ENCODE measurements at places on chromosomes 13 and 19.

DNA sequence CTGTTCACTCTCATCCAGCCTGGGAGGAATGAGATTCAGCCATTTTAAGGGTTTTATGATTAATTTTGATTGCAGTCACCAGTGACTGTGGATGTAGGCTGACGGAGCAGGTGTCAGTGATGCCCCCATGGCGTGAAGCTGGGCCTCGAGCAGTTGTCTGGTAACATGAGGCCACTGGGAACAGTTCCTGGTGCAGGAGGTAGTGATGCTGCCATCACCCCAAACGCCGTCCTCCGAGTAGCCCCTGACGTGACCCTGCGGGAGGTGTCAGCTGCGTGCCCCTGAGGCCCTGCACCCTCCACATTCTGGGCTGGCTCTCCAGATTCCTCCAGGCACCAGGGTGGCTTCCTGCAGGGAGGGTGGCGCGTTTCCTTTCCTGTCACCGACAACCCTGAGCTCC is 277.2 kb downstream of the TEX29 start:
- no peak for DNase-seq

GRCh38 chr19:2421581-2422306 is 5.6 kb downstream of the TIMM13 start:
- no peak for DNase-seq

DNA sequence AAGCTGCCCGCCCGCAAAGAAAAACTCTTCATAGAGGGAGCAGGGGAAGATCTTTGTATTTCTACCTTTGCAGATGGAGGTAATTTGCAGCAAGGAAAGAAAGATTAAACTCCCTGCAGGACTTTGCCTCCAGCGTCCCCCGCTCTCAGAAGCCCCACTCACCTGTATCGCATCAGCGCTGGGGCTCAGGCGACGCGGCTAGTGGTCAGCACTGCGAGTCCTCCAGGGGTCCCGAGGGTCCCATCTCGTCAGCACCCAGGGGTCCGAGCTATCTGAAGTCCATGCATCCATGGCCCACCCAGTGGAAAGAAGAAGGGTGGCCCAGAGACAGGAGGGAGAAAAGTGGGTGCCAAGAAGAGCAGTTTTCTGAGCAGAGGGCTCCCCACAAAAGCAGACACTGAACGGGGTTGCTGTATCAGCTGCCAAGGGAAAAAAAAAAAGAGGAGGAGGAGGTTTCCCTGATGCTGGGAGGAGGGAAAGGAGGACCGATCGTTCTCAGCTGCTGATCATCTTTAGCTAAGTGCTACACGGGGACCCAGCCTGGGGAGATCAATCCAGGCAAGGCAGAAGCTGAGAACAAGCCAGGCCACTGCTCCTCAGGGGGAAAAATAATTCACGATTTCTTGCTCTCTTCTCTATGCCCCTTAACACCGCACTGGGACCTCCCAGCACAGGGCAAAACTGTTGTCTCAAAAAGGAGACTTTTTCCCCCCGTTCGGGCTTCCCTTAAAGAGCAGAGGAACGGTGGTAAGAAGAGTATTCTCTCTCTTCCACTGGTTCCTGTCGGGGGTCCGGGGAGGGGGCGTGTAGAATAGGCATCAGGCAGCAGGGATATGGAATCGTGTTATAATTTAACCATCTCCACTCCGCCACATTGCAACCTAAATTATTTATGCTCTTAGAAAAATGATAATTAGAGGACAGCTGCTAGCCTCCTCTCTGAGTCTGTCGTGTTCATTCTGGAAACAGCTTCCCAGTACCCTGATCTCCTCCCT is 117.7 kb upstream of the CACNA1A start:
- no peak for DNase-seq

DNA sequence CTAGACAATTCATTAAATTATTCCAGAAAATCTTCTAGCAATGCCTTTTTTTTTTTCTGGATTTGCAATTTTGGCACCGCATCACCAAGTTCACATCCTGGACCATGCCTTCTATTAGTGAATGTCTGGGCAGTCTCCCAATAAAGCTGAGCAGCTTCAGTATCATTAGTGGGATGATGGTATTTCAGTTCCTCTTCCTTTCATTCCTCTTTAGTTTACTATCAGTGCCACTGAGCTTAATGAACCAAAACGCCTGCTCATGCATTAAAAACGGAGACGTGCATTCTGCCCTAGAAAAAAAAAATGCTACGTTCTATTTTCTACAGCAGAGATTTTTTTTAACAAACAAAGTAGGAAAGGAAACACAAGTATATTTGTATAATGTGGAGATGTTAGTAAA is 343.0 kb downstream of the PCDH9 start:
- DNase-seq: no peak

DNA sequence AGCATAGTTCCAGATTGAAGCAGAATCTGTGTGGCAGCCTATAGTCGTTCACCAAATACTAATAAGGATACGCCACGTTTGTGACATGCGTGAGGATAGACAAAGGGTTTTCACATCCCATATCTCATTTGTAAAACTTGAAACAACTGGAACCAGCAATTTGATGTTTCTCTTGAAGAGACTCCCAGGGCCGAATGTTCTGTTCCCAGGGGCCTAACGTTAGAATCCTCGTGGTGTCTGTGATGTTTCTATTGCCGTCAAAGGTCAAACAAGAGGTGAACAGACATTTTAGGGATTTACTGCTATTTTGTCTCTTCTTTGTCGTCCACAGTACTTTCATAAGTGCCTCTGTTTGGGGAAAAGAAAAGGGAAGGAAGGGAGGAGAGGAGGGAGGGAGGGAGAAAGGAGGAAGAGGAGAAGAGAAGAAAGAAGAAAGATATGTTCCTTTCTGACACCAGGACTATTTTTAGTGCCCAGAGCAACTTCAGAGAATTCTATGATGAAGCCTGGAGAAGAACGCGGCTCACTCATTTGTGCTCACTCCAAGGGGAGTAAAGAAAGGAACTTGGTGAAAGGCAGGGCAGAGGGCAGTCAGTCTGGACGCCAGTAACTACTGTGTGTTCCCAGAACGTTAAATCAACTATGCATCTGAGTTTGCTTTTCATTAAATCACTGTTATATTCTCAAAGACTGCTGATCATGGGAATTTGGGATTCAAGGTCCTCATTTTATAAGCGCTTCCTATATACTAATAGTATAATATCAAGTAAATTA is 154.5 kb downstream of the DCT start:
- no peak for DNase-seq

DNA sequence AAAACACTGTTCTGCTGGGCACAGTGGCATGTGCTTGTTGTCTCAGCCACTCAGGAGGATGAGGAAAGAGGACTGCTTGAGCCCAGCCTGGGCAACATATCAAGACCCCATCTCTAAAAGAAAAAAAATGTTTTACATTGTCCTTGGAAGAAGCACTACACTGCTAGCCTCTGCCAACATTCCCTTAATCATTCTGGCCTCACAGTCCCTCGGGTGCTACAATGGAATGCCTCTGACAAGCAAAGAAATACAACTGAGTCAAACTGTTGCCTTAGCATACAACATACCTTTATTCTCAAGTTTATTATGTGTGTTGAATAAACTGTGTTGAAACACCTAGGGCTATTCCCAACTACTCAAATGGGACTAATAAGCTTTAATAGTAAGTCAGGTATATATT is 56.1 kb downstream of the PSPC1 start:
- DNase-seq: no peak

GRCh38 chr19:41175801-41176777 is 16.9 kb upstream of the CYP2S1 start:
- no peak for DNase-seq

GRCh38 chr19:17264641-17264979 is at the start of gene USHBP1:
USHBP1 (minus strand) TSS chr19:17264745; CDS start chr19:17264299, 446 bp downstream.
- no peak for DNase-seq

- no peak for DNase-seq
These were observed 184.6 kb upstream of the SOX1 start for GRCh38 chr13:111882351-111882750.

DNA sequence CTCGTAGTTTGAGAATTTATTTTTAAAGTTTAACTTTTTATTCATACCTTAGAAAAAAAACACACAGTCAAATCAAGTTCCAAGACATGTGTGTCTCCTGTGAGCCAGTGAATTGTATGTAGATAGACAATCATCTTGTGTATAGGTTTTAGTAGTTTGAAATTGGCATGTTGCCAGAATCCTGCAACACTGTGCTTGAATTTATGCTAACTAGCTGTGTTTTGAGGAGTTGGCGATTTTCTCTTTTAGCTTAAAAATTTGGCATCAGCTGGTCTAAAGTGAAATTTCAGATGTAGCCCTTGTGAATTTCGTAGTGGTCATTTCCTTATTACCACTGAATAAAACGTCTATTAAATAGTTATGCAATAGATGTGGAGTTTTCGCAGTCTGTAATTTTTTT is 213.2 kb downstream of the ATP8A2 start:
- DNase-seq: no peak

- DNase-seq: no peak
These were observed 22.1 kb downstream of the SIGLEC7 start for GRCh38 chr19:51164215-51164614.

DNA sequence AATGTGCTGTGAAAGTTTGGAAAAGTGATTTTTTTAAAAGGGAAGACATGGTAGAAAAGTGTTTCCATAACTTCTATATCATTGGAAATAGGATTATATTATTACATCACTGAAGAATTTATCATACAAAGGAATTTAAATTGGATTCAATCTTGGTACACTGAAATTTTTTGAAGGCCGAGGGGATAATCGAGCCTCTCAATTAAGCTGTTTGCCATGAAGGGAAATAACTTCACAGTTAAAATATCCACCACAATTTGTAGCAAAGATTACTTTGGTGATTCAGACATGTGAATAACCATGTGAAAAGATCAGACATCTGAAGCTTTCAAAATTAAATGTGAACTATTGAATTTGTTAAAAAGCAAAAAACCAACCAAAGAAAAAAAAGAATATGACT is 215.3 kb downstream of the KLF5 start:
- no peak for DNase-seq

- DNase-seq: no peak
These were observed 35.1 kb downstream of the ELF1 start for GRCh38 chr13:40983725-40984667.

GRCh38 chr13:43773602-43774001 is 13.2 kb downstream of the ENOX1 start:
- no peak for DNase-seq

DNA sequence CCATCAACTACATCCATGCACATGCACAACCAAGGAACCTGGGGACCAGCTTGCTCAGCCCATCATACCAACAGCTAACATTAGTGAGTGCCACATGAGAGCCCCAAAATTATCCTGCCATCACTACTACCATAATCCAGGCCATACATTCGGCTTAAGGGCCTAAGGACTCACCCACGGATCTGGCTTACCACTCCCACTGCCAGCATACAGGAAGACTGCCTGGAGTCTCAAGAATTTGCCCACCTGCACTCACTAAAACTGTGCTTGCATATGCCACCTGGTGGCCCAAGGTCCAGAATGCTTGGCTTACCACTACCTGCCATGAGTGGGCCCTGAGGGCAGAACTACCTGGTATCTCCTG is 1562.9 kb upstream of the PRR20A start:
- DNase-seq: no peak

- DNase-seq: no peak
These were observed 12.1 kb downstream of the SLC25A15 start for GRCh38 chr13:40801255-40802217.

DNA sequence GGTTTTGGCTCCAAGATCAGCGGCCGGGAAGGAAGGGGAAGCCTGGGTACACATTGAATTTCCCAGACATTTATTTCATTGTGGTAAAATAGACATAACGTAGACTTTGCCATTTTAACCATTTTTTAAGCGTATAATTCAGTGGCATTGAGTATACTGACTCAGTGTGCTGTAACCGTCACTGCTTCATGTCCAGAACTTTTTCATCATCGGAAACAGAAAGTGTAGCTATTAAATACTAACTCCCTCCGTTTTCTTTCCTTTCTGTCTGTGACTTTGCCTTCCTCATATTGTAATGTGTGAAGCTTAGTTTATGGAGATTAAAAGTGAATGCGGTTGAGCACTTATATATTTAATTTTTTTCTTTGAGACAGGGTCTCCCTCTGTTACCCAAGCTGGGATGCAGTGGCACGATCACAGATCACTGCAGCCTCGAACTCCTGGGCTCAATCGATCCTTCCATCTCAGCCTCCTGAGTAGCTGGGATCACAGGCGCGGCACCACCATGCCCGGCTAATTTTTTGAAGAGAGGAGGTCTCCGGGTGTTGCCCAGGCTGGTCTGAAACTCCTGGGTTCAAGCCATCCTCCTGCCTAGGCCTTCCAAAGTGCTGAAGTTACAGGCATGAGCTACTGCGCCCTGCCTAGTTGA is 1.4 kb downstream of the HNRNPM start:
- DNase-seq: no peak

DNA sequence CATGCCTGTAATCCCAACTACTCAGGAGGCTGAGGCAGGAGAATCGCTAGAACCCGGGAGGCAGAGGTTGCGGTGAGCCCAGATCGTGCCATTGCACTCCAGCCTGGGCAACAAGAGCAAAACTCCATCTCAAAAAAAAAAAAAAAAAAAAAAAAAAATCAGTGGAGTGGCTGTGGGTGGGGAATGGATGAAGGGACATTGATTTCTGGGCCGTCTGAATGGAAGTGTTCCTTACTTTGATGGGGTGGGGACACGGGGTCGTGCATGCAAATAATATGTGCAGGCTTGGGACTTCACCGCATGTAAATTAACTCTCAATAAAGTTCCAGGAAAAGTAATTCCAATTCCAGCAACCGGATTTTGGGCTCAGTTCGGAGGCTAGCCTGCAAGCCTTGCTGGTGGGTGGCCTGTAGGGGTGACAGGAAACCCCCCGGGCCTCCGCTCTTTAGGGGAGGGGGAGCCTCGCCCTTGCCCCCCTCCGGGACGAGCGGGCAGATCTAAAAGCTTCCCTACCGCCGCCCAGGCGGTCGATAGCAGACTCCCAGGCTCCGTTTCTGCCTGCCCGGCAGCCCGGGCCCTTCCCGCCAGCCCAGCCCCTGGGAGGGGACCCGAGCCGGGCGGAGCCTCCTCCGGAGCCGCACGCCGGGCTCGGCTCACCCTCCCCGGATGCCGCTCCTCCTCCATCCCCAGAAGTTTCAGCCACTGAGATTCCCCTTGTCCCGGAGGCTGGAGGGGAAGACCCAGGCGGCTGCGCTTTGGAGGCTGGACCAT is 48.0 kb upstream of the ADGRE5 start:
- no peak for DNase-seq

- no peak for DNase-seq
These were observed 730.8 kb downstream of the EFNB2 start for GRCh38 chr13:105804561-105805190.

DNA sequence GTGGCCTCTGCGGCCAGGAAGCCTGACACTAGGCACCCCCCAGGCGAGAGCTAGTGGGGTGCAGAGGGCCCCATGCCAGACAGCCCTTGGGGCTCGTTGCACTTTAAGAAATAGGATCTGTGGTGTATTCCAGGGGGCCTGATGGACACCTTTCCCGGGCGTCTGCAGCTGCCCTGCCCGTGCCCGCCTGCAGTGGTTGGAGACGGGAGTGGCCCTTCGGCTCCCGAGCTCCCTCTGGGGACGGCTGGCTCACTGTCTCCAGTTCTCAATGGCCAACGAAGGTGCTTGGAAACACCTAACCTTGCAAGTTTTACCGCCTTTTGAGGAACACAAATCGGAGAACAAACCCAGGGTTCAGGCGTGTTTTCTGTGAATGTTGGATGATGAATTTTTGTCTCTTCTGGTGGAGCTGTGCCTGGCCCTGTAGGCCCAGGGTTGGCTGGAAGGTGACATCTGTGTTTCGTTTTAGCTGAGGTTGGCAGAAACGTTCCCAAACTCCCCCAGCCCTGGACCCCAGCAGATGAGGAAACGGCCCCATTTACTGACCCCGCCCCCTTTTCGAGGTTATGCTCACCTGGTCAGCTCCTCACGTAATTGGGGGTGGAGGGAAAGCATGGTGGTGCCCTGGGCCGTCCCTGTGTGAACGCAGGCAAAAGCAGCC is 17.4 kb upstream of the NPAS1 start:
- DNase-seq: no peak

- DNase-seq: no peak
These were observed 428.5 kb downstream of the IRS2 start for GRCh38 chr13:109357751-109358471.

Measured in stimulated activated CD8-positive, alpha-beta memory T cell treated with anti-CD3 and anti-CD28 coated beads, Interleukin-4, amount 100 ng/mL, for 4 hours (primary cell).